T-helper 2 cell (primary cell): ENCODE measurements at places on chromosomes 5 and 9.

- DNase-seq: no peak
These were observed 26.9 kb upstream of the GALNT10 start for GRCh38 chr5:154163327-154164248.

DNA sequence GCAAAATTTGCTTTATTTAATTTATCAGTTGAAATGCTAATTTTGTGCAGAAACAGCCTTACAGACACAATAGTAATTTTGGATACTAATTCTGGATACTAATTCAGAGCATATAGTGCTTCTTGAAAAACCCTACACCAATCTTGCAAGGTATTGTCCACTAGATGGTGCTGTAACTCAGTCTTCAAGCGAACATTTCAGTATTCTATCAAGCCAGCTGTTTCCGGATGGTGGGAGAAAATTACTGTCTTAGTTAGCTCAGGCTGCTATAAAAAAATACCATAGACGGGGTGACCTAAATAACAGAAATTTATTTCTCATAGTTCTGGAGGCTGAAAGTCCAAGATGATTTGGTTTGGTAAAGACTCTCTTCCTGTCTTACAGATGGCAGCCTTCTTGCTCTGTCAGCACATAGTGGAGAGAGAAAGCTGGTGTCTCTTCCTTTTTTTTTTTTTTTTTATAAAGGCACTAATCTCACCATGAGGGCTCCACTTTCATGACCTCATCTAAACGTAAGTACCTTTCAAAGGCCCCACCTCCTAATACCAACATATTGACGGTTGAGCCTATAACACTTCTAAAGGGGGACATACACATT, 1306.5 kb upstream of the CDH9 start:
- no peak for DNase-seq

GRCh38 chr9:8734760-8735159, 935.2 kb upstream of the DMAC1 start:
- no peak for DNase-seq

GRCh38 chr9:137582286-137582860, 3.6 kb upstream of the DPH7 start:
- peak; percentile 39 for DNase-seq

- DNase-seq: peak; percentile 43
These were observed 54.5 kb downstream of the STK10 start for GRCh38 chr5:172133359-172134029.

GRCh38 chr5:29114331-29114768, 2076.0 kb upstream of the CDH9 start:
- no peak for DNase-seq

- DNase-seq: no peak
These were observed 268.3 kb downstream of the PJA2 start for GRCh38 chr5:109141222-109142200.

GRCh38 chr9:136231478-136232297, 13.9 kb downstream of the QSOX2 start:
- DNase-seq: no peak

GRCh38 chr9:23596913-23597634, 229.0 kb downstream of the ELAVL2 start:
- DNase-seq: no peak

DNA sequence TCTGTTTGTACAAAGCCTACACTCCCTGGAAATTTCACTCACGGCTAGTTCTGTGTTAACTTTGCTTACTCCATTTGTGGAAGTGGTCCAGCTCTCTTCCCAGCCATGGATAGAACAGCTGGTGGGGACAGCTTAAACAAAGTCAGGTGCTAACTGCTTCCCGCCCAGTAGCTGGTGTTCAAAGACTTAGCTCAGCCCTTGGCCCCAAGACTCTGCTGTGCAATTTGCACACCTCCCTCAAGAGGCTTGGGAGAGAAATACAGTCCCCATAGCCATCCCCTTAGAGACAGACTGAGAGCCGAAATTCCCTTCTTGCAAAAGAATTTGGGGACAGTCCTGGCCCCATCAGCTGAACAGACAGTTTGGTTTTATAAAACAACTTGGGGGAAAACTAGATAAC, 73.8 kb upstream of the RAI14 start:
- DNase-seq: no peak

DNA sequence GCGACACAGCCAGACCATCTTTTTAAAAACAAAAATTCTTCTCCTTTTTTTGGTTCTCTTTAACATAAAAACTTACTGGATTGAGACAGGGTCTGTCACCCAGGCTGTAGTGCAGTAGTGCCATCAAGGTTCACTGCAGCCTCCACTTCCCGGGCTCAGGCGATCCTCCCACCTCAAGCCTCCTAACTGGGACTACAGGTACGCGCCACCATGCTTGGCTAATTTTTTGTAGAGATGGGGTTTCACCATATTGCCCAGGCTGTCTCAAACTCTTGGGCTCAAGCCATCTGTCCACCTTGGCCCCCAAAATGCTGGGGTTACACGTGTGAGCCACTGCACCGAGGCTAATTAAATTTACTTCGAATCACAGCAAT, 13.8 kb downstream of the HNRNPK start:
- DNase-seq: no peak

GRCh38 chr5:45750574-45750973, 54.4 kb upstream of the HCN1 start:
- DNase-seq: no peak

- no peak for DNase-seq
These were observed 107.3 kb downstream of the DOCK2 start for GRCh38 chr5:169744336-169744735.

- no peak for DNase-seq
These were observed at the start of gene SHROOM1 for GRCh38 chr5:132830436-132831094. Gene SHROOM1 (minus strand): TSS chr5:132830647. CDS start chr5:132826140, 4,507 bp downstream.

DNA sequence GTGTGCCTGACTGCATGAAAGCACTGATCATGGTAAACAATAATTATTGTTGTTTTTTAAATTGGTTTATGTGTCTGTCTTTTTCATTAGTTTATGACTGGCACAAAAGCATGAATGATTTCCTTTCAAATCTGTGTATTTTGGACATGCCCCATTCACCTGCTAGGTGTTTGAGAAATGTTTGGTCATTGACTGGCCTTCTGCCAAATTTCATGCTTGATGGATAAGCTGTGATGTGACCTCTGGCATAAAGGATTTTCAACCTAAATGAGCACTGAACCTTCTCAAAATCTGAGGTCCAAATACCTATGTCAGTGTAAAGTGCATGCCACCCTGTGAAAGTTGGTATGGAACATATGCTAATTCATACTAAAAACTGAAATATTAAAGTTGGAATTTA, 204.5 kb downstream of the BRINP1 start:
- no peak for DNase-seq

DNA sequence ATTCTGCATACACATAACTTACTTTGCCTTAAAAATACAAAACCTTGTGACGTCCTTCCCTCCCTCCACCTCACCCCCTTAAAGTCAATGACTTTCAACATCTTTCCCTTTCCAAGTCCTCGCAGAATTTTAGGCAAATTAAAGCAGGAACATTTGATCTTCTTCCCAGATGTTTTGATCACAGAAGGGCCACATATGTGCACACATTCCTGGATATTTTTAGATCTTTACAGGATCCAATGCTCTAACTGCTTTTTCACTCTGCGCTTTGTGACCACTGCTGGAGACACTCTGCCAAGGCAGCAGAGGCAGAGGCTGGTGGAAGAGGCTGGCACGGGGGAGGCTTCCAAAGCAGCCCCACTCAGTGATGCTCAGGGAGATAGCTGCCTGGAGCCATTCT, 130.7 kb downstream of the SEC61B start:
- no peak for DNase-seq

- DNase-seq: no peak
These were observed 388.0 kb upstream of the ZNF608 start for GRCh38 chr5:125134216-125135081.

- DNase-seq: no peak
These were observed 30.6 kb downstream of the CRHBP start for GRCh38 chr5:76983468-76983867.

DNA sequence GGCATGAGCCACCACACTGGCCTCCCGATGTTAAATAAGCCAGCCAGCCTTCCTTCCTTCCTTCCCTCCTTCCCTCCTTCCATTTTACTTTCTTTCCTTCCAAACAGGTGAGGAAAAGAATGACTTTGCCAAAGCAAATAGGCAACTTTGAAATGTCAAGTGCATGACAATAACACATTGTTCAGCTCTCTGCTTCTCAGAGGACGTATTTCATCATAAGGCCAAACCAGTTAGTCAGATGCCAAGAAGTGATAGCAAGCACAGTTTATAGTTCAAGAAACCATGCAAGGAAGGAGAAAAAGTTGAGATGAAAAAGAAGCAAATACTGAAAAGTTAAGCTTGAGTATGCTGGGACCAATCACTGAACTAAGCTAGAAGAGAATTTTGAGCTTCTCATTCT, 29.5 kb downstream of the POU4F3 start:
- DNase-seq: no peak

GRCh38 chr5:51539232-51539631, 156.0 kb downstream of the ISL1 start:
- no peak for DNase-seq

GRCh38 chr5:1910081-1910760, 27.5 kb upstream of the IRX4 start:
- DNase-seq: no peak

DNA sequence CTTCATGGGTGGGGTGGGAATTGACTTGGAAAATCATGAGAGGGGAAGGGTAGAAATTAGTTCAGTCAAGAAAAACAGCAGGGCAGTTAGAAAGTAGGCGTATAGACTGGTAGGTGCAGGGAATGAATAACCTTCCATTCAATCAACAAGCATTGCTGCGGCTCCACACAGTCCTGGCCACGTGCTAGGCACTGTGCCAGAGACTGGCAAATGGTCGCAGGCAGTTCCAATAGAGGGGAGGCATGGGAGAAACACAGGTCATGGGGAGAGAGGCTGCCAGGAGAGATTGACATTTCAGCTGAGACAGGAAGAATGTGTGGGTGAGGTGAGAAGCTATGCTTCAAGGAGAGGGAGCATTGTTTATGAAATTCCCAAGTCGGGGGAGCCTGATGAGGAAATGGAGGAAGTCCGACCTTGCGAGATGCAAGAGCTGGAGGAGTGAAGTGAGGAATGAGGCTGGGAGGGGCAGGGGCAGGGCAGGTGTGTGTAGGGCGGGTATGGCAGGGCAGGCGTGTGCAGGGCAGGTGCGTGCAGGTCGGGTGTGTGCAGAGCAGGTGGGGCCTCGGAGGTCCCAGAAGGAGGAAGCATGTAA, 54.4 kb upstream of the PPARGC1B start:
- DNase-seq: no peak

- no peak for DNase-seq
These were observed 95.8 kb downstream of the LMNB1 start for GRCh38 chr5:126872561-126873354.

DNA sequence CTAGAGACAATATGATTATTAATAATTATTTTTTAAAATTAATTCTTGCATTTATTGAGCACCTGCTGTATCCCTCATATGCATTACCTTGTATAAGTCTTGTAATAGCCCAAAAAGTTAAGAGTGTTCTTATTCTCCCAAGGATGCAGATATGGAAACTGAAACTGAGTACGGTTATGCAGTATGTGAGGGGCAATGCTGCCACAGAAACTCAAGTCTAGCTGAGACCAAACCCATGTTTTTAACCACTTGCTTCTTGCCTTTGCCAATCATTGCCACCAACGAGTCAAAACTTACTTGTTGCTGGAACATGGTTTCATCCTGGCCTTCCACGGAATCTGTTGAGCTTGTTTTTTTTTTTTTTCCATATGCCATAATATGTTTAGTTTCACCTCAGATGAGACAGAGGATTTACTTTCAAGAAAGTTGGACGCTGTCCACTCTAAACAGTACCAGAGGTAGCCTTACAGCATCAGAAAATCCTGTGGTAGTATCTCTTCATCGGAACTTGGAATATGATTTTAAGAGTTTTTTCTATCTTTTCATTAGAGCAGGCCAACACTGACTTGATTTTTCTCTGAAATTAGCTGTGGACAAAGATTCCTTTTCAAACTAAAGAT, 27.9 kb downstream of the DOCK8 start:
- DNase-seq: no peak

DNA sequence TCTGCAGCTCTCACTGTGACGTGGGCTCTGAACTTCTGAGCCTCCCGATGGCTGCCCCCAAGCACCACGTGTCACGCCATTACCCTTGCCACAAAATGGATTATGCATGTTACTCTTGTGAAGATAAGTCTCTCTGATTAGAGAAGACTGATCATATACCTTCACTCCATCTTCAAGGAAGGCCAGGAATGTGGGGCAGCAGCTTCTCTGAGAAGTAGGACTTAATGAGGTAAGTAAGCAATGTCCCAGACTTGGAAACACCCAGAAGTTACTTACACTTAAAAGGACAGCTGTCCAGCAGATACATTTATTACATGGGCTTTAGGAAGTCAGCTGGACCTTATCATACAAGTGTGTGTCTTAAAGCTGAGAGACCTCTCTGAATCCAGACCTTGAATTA, 155.0 kb downstream of the FGF1 start:
- DNase-seq: no peak

GRCh38 chr5:55582256-55582655, 47.5 kb upstream of the PLPP1 start:
- DNase-seq: no peak

DNA sequence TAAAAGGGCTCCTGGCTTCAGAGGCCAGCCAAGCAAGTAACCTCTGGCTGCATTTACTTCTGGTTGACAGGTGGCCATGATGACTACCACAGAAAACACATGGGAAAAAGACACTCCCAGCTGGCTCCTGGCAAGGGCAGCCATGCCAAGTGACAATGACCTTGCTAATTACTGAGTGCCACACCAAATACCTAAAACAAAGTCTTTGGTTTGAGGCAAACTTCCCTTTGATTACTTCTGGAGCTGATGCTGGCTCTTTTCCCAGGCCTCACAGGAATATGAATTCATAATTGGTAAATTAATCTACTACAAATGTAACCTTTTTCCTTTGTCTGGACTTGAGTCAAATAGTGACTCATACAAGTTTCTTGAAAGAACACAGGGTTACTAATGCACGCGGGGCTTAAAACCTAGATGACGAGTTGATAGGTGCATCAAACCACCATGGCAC, 61.0 kb downstream of the LPAR1 start:
- no peak for DNase-seq

DNA sequence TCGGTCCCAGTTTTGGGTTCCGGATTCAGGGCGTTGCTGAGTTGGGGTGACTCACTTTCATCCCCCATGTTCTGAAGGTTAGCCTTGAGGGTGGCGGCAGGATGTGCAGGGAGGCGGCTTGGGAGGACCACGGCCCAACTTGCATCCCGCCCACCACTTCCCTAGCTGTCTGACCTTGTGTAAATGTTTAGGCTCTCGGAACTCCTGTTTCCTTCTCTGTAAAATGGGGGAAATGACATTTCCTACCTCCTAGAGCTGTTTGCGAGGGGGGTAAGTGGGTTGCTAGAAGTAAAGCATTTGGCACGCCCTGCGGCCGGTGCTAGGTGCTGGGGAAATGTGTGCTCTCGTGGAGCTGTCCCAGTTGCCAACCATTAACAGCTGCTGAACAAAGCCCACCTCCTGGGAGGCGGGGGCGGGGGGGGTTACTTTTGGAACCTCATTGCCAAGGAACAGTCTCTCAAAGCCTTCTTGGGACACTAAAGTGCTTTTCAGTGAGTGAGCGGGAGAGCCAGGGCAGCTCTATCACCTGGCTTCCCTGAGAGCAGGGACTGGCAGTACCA, 27.5 kb downstream of the PTGES2 start:
- DNase-seq: no peak

GRCh38 chr5:101783241-101784013, 512.7 kb downstream of the SLCO4C1 start:
- no peak for DNase-seq

- DNase-seq: no peak
These were observed 55.3 kb downstream of the ERAP1 start for GRCh38 chr5:96752341-96753016.

- no peak for DNase-seq
These were observed 165.0 kb downstream of the DROSHA start for GRCh38 chr5:31366941-31367340.

GRCh38 chr9:99465231-99465907, 243.3 kb downstream of the SEC61B start:
- DNase-seq: no peak

- DNase-seq: no peak
These were observed 591.4 kb downstream of the CCDC171 start for GRCh38 chr9:16143947-16144890.
